Effector memory CD4-positive, alpha-beta T cell (primary cell): ENCODE measurements at places on chromosomes 5 and 9.

- H3K4me3 ChIP-seq: no peak overlapping the region
- no peak for DNase-seq
- H3K27ac ChIP-seq: no peak overlapping the region
Observed at GRCh38 chr9:101791533-101791932, 53.1 kb upstream of the GRIN3A start.

DNA sequence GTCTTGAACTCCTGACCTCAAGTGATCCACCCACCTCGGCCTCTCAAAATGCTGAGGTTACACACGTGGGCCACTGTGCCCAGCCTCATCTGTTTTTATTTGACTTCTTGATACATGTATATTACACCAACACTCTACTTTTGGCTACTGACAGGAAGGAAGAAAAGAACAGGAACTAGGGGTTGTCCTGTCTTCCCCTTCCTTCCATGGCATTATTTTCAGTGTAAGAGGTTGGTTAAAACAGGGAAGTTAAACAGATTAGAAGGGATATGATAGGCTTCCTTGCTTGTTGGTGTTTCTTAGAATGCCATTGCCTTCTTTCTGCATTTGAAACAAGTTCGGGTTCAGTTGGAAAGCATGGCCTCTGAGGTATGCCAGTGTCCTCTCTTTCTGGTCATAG lies 312.8 kb downstream of the NDUFS4 start:
- no peak overlapping the region for H3K27ac ChIP-seq
- H3K36me3 ChIP-seq: no peaks in the 10 kb centered on the region
- no peaks in the 10 kb centered on the region for H3K27me3 ChIP-seq
- H3K4me3 ChIP-seq: no peak overlapping the region
- H3K4me1 ChIP-seq: no peaks in the 10 kb centered on the region

DNA sequence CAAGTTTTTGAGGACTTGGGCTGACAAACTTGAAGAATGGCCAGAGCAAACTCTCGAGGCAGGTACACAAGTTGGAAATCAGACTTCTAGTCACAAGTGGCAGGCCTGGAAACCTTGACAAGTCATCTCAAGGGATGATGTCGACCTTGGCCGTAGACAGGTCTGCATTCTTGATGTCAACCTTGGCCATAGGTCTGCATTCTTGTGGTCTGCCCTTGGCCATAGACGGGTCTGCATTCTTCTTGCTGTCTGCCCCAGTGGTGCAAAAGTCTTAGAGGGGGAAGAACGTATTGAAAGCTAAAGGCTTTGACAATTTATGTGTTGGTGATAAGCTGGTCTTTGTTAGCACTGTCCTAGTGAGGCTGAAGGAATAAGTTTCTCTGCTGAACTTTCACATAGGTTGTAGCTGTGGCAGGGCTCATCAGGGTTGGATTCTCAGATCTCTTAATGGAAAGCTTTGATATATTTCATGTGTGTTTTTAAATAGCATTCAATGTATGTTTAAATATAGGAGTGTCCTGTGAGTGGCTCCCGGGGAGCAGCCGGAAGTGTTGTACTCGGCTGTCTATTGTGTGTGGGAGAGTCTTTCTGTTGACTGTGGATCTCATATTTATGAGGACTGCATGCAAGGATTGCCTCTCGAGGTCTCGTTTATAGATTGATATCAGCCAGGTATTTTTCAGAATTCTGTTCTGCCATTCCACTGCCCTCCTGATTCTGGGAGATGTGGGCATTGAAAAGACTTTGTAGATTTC lies 27.0 kb downstream of the SUB1 start:
- H3K27ac ChIP-seq: no peak overlapping the region
- no peaks in the 10 kb centered on the region for H3K4me1 ChIP-seq
- DNase-seq: no peak
- no peaks in the 10 kb centered on the region for H3K27me3 ChIP-seq

DNA sequence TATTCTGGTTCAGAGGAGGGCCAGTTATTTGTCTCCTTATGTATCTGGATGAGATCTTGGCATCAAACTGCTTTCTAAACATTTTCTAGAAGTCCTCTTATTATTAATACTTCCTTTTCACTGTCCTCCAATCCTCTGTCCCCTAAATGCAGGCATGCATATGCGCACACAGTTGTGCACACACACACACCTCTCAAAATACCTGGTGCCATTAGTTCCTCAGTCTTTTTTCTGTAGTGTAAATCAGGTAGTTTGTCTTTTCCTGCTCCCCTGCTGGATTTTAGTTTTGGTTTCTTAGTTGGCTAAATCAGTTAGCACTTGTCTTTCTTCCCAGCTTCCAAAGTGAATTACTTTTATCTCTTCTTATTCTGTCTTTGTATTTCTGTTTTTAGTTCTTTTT lies 55.8 kb upstream of the LRRC70 start:
- H3K27me3 ChIP-seq: no peaks in the 10 kb centered on the region
- no peaks in the 10 kb centered on the region for H3K36me3 ChIP-seq
- no peaks in the 10 kb centered on the region for H3K4me1 ChIP-seq
- no peak overlapping the region for H3K4me3 ChIP-seq
- DNase-seq: no peak

GRCh38 chr5:33785571-33785970 lies 106.2 kb downstream of the ADAMTS12 start:
- H3K27ac ChIP-seq: no peak overlapping the region
- H3K4me1 ChIP-seq: no peaks in the 10 kb centered on the region
- H3K4me3 ChIP-seq: no peak overlapping the region
- no peak for DNase-seq
- no peaks in the 10 kb centered on the region for H3K27me3 ChIP-seq

DNA sequence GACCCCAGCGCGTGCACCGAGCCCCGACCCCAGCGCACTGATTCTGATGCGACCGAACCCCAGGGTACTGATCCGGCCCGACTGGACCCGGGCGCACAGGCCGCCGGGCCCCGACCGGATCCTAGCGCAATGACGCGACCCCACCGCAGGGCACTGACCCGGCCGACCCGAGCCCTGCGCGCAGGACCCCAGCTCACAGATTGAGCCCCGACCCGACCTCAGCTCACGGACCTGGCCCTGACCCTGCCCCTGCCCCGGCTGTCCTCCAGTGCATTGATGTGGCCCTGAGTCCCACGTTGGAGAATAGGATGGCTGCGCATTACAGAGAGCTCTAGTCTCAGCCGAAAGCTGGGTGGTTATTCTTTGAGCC lies 438 bp downstream of the TRIP13 start:
- no peaks in the 10 kb centered on the region for H3K27me3 ChIP-seq
- peak overlapping the region; percentile 45 for H3K4me3 ChIP-seq
- no peak for DNase-seq
- H3K27ac ChIP-seq: no peak overlapping the region
- H3K36me3 ChIP-seq: peaks cover 17% of the 10 kb centered on the region

DNA sequence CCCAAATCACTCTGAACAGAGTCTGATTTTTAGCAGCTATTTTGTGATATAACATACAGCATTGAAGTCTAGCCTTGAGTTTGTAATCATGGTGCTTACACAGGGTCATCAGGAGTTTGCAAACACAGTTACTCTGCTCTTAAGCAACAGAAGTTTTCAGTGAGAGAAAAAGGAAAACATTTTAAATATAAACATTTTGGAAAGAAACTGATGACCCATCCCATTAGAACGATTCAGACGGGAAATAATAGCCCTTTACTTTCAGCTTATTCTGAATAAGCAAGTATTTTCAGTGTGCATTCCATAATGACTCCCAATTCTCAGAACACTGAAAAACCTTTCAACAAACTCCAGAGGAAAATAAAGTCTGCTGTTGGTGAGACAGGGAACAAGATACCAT lies 46.7 kb upstream of the TMC1 start:
- H3K27ac ChIP-seq: no peak overlapping the region
- no peaks in the 10 kb centered on the region for H3K36me3 ChIP-seq
- peaks cover 3% of the 10 kb centered on the region for H3K4me1 ChIP-seq
- no peaks in the 10 kb centered on the region for H3K27me3 ChIP-seq
- DNase-seq: no peak

- H3K27me3 ChIP-seq: no peaks in the 10 kb centered on the region
- no peak overlapping the region for H3K27ac ChIP-seq
- no peaks in the 10 kb centered on the region for H3K4me1 ChIP-seq
- no peak for DNase-seq
- H3K4me3 ChIP-seq: no peak overlapping the region
- H3K36me3 ChIP-seq: peaks cover 59% of the 10 kb centered on the region
Observed at GRCh38 chr9:125356032-125356431, 94.4 kb downstream of the GAPVD1 start.

- no peaks in the 10 kb centered on the region for H3K4me1 ChIP-seq
- no peak for DNase-seq
- no peaks in the 10 kb centered on the region for H3K27me3 ChIP-seq
- no peaks in the 10 kb centered on the region for H3K36me3 ChIP-seq
- no peak overlapping the region for H3K4me3 ChIP-seq
- no peak overlapping the region for H3K27ac ChIP-seq
Observed at GRCh38 chr9:34463098-34463900, 4.7 kb downstream of the DNAI1 start.

- no peaks in the 10 kb centered on the region for H3K27me3 ChIP-seq
- peaks cover 12% of the 10 kb centered on the region for H3K36me3 ChIP-seq
- no peak overlapping the region for H3K27ac ChIP-seq
- H3K4me3 ChIP-seq: no peak overlapping the region
- no peak for DNase-seq
Observed at GRCh38 chr9:133059623-133060022, 2.2 kb upstream of the CEL start.

DNA sequence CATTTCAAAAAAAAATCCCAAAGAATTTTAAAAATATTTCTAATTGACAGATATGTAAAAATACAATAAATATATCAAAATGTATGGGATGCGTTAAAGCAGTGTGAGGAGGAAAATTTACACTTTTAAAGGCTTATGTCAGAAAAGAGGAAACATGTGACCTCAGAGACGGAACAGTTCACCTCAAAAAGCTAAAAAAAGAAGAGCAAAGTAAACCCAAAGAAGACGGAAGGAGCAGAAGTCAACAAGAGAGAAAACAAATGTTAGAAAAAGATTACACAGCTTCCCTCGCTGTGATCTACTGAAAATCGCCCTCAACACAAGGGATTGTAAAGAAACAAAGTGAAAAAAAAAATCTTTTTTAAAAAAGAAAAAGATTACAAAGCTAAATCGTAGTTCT lies 186.9 kb downstream of the AUH start:
- H3K4me3 ChIP-seq: no peak overlapping the region
- H3K27me3 ChIP-seq: no peaks in the 10 kb centered on the region
- H3K27ac ChIP-seq: no peak overlapping the region
- no peaks in the 10 kb centered on the region for H3K36me3 ChIP-seq
- DNase-seq: no peak
- peaks cover 11% of the 10 kb centered on the region for H3K4me1 ChIP-seq

GRCh38 chr9:107472581-107473340 lies 16.8 kb downstream of the KLF4 start:
- no peak overlapping the region for H3K4me3 ChIP-seq
- H3K4me1 ChIP-seq: no peaks in the 10 kb centered on the region
- no peak overlapping the region for H3K27ac ChIP-seq
- DNase-seq: no peak
- H3K36me3 ChIP-seq: no peaks in the 10 kb centered on the region

- H3K27ac ChIP-seq: no peak overlapping the region
- no peaks in the 10 kb centered on the region for H3K4me1 ChIP-seq
- no peaks in the 10 kb centered on the region for H3K27me3 ChIP-seq
- H3K4me3 ChIP-seq: no peak overlapping the region
- no peaks in the 10 kb centered on the region for H3K36me3 ChIP-seq
Observed at GRCh38 chr5:100860407-100860806, 42.7 kb downstream of the ST8SIA4 start.

- H3K36me3 ChIP-seq: no peaks in the 10 kb centered on the region
- no peaks in the 10 kb centered on the region for H3K4me1 ChIP-seq
- no peak overlapping the region for H3K27ac ChIP-seq
- H3K4me3 ChIP-seq: no peak overlapping the region
- H3K27me3 ChIP-seq: no peaks in the 10 kb centered on the region
Observed at GRCh38 chr9:14747111-14747510, 24.6 kb upstream of the CER1 start.

DNA sequence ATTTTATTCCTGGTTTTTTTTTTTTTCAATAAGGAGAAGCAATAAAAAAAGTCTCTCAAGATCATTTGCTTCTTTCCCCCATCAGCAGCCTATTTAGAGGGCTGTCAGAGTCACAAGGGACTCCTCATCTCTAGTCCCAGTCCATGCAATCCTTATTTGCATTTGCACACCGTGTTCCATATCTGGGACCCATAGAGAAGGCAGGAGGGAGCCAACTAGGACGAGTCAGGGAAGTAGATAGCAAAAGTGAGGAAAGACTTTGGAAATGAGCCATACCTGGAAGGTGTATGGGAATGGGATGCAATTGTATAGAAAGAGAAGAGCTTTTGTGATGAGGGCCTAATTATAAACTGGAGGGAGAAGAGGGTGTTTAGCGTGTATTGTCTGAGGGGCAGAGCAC lies 160.0 kb downstream of the PIK3R1 start:
- no peak for DNase-seq
- H3K27me3 ChIP-seq: no peaks in the 10 kb centered on the region
- H3K4me1 ChIP-seq: peaks cover 20% of the 10 kb centered on the region
- no peaks in the 10 kb centered on the region for H3K36me3 ChIP-seq
- H3K4me3 ChIP-seq: no peak overlapping the region
- H3K27ac ChIP-seq: no peak overlapping the region

DNA sequence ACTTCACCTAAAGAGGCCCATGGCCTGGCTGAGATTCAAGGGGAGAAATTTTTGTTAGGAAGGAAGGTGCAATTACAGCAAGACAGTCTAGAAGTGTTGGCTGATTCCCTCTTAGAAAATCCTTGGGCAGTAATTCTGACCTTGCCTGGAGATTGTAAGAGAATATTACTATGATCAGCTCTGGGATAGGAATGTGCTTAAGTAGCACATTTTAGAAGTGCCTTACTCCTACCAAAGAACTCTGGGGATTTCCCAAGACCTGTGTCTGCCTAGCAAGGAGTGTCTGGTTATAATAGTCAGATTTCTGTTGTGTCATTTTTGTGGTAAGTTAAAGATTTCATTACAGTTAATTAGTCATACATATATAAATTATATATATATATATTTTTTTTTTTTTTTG lies 52.3 kb downstream of the NLN start:
- H3K36me3 ChIP-seq: no peaks in the 10 kb centered on the region
- H3K27ac ChIP-seq: no peak overlapping the region
- DNase-seq: no peak
- no peaks in the 10 kb centered on the region for H3K27me3 ChIP-seq

DNA sequence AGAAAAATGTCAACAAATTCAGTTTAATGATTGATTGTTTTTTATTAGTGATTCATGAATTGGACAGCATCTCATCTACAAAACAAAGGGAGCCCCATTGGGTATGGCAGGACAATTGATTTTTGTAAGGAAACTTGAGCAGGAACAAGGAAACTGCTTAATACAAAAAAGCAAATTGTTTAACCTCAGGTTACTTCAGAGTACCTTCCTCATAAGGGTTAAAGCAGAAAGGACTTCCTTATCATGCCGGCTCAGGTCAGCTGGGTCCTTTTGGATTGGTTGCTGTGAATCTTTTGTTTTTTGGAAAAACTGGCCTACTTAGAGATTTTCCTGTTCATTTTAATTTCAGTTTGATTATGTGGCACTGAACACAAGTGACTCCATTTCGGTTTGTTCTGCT lies 211.8 kb downstream of the ARRDC3 start:
- H3K4me3 ChIP-seq: no peak overlapping the region
- no peaks in the 10 kb centered on the region for H3K4me1 ChIP-seq
- no peaks in the 10 kb centered on the region for H3K27me3 ChIP-seq
- H3K27ac ChIP-seq: no peak overlapping the region
- no peak for DNase-seq
- H3K36me3 ChIP-seq: no peaks in the 10 kb centered on the region

- H3K36me3 ChIP-seq: no peaks in the 10 kb centered on the region
- DNase-seq: no peak
- H3K4me3 ChIP-seq: no peak overlapping the region
- no peak overlapping the region for H3K27ac ChIP-seq
Observed at GRCh38 chr9:75903785-75904360, 13.4 kb downstream of the PCSK5 start.

- DNase-seq: no peak
- H3K4me1 ChIP-seq: no peaks in the 10 kb centered on the region
- H3K27me3 ChIP-seq: no peaks in the 10 kb centered on the region
Observed at GRCh38 chr9:104900871-104901270, 27.1 kb downstream of the ABCA1 start.
